ENCODE measurements at places on chromosomes 7 and 10.

GRCh38 chr7:47488201-47488968 lies 93.5 kb downstream of the TNS3 start:
- no peak for DNase-seq

GRCh38 chr7:16055263-16055976 lies 365.9 kb downstream of the CRPPA start:
- no peak for DNase-seq

GRCh38 chr7:156497776-156498509 lies 142.6 kb upstream of the RNF32 start:
- no peak for DNase-seq

DNA sequence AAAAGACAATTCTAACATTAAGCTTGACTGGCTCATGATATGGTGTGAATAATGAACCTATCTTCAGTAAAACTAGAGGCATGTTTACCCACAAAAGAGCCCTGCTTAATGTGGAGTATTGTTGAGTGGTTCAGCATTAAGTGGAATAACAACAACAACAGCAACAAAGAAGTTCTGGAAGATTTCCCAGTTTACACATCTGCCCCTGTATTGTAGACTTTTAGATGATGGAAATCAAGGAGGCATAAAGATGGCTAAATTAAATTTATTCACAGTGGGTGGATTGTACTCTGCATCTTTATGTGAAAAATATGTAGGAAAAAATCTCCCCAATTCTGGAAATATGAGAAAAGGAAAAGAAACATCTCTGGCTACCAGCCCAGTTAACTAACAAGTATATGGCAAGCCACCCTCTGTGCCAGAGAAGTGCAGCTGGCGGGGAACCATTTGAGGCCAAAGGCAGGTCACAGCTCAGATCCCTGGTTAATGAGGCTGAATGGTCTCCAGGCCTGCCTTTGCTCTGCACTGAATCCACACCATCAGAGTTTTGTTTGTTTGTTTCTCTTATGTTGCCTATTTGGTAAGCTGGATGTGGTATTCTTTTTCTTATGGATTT lies 186.0 kb downstream of the SEMA3D start:
- no peak for DNase-seq

GRCh38 chr10:114714281-114714741 lies 56.2 kb upstream of the ABLIM1 start:
- DNase-seq: no peak

DNA sequence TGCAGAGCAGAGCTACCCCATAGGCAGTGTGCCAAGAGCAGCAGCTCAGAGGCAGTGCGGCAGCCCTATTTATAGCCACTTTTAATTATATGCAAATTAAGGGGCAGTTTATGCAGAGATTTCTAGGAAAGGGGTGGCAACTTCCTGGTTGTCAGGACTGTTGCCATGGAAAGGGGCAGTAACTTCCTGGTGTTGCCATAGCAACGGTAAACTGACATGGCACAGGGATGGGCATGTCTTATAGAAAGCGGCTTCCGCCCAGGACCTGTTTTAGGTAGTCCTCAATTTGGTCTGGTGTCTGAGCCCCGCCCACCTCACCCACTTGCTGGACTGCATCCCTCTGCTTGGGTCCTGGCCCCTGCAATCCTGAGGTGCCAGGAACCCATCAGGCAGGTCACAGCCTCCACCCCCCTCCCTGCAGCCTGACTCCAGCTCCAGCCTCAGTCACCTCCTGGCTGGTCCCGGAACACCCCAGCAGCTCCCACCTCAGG lies 115.8 kb downstream of the TMEM130 start:
- DNase-seq: no peak

DNA sequence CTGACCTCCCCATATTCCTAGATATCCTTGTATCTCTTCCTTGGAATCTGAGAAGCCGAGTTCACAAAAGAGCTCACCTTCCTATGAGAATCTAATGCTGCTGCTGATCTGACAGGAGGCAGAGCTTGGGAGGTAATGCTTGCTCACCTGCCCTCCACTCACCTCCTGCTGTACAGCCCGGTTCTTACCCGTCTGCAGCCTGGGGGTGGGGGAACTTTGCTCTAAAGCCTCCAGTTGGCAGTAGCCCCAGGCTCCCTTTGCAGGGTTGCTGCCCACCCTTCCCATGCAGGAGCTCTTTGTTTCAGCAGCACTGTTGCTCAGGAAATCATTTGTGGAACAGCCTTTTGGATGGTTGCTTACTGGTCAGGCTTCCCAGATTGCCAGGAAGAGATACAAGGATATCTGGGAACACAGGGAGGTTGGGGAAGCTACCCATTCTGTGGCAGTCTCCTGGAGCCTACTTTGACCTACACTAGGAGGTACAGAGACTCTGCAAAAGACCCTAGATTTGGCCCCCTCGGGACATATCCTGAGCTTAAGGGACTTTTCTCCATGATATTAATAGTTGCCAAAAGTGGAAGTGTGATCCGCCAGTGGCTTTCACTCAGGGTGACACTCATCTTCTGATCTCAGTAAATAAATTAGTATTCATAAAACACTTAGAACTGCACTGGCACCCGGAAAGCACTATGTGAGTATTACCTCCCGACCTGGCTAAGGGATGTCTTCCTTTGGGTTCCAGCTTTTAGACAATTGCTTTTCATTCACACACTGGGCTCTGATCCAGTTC lies 363.7 kb upstream of the PODXL start:
- DNase-seq: no peak

DNA sequence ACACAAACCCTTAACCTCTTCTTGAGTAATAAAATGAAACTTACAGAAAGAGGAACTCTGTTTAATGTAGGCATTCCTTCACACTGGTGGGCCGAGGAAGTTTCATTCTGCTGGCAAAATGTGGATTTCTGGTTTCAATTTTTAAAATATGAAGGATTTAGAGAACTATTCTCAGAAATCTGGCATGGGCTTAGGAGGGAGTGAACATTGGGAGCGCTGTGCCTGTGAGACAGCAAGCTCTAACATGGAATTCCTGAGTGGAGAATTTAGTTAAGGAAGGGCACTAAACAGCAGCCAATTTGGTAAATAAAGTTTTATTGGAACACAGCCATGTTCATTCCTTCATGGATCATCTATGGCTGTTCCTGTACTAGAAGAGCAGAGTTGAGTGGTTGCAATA lies 751.8 kb upstream of the IGFBP3 start:
- no peak for DNase-seq

DNA sequence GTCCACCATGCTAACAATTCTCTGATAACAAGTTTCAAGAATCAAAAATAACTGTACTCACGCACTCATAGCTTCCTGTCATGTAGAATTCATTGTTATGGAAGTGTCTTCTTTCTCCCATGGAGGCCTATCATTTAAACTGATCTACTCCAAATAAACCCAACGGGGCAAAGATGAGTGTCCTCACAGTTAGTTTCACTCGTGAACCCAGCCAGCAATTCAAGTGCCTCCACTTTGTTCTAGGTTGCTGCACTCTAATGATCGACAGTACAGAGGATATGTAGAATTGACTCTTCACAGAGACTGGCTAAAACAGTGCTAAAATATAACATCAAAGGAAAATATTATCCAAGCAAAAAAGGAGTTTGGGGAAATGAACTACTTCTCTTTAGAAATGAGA lies 111.4 kb downstream of the LRRN3 start:
- no peak for DNase-seq

DNA sequence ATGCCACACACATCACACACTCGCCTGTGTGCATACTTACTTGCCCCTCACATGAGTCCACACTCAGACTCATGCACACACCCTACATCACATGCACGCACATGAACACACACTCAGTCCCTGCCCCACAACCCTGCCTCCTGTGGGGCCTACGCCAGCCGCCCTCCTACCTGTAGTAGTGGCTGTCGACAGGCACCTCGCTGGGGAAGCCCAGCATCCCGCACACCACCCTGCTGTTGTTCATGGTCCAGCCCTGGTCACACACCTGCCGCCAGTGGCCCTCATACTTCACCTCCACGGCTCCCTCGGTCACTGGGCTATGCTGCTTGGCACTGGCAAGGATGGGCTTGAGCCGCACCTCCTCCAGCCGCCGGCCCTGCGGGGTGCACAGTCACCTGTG lies 7.2 kb downstream of the LOXL4 start:
- no peak for DNase-seq

DNA sequence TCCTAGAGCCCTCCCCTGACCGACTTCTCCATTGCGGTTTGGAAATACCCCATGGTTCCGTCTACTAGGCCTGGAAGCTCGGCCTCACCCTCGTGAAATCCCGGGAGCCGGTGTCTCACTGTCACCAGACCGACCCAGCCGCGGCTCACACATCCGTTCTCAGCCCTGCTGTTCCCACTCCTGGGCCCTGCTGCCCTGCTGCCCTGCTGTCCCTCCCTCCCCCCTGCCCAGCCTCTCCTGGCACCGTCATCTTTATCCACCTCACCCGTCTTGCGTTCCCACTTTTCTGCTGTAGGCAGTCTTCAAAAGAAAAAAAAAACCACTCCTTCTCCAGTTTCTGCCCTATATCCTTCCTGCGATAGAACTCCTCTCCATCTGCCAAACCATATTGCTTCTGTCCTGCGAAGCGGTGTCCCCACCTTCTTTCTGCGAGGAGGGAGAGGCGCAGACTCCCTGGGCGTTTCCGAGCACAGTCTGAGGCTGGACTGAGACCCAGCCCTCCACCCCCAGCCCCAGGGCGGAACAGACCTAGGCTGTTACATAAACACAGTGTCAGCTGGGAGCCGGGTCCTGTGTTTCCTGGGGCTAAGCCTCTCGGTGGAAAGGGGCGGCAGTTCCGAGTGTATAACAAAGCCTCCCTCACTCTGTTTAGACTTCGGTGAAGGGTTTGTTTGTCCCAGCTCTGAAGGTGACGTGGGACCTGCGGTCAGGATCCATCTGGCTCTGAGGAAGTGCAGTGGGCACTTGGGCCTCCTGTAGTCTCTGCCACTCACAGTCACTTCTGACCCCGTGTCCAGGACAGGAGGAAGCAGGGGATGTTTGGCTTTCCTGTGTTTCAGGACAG lies 2.8 kb downstream of the AGAP3 start:
- no peak for DNase-seq

DNA sequence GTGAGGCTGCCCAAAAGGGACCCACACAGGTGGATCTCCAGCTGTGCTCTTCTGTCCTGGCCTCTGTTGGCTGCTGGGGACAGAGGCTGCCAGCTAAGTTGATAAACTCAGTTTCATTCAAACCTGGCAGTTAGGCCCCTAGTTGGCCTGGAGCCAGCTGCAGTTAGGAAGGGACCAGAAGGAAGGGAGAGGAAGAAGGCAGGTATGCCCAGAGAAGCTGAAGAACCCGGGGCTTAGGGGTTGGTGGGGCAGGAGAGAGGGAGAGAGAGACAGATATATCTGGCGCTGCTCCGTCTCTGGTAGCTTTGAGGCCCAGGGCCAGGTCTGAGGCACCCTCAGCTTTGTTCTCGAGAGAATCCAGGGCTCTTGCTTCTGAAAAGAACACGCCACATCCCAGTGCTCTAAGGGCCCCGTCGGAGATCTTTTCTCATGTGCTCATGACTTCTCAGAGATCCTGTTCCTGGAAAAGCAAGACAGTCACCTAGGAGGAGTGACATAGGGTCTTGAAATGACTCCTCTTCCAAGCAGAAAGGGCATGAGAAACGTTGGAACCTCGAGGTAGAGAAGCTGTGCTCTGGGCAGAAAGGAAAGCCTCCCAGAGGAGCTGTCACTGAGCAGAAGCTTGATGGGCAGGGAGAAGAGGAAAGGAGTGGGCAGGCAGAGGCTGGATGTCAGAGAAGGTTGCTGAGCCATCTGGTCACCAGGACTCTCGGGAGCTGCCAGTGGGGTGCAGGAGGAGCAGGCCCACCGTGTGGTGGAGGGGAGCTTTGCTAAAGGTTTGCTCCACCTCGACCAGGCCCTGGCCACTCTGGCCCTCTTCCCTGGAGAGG lies 153.6 kb downstream of the ARHGAP21 start:
- no peak for DNase-seq
